ENCODE measurements at places on chromosomes 4 and X.

DNA sequence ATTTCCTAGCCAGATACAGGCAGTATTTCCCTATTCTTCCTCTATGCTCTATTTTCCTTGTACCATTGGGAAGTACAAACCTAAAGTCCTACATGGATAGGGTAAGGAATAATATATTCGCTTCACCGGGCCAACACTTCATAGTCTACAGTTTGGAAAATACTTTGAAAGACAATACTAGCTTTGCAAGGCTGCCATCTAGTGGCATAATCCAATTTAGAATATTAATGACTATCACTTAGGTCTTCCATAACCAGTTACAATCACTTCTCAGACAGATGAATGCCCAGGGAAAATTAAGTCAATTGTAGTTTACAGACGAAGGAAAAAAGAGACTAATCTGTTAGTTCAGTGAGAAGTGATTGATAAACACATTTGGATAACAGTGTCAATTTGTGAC, 141.0 kb upstream of the FAM47C start:
- DNase-seq: no peak

DNA sequence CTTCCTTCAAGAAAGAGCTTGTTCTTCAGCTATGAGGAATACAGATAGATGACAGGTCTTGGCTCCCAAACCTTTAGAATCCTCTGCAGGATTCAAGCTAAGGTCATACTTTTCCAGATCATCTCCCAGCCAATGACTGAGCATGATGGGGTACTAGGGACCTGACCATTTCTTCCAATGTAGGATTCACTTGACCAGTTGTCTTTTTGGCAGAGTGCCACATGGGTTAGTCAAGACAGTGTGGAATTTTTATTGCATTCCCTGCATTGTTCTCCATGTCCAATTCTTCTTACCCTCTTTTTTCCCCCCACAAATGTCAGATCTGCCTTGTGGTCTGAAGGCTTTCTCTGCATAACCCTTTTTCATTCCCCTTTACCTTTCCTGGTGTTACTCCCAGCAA, 99.5 kb downstream of the CCSER1 start:
- DNase-seq: no peak

GRCh38 chrX:53086464-53086863, 4.3 kb downstream of the TSPYL2 start:
- DNase-seq: no peak

- DNase-seq: no peak
Observed at GRCh38 chr4:94115687-94116086, 92.0 kb upstream of the SMARCAD1 start.

DNA sequence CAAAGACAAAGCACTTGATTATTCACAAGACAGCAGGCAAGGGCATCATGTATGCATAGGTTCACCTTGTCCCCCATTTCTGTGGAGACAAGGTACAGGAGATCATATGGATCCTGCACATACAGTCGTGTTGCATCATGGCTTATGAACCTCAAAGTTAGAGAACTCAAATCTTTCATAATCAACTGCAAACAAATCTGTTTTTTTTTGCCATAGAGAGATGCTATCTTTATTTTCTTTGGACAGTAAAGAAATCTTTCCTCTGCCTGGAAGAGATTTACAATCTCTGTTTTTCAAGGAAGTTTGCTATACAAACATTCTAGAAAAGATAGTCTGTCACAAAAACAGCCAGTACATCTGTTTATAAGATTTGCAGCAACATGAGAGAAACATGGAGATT, 578.8 kb downstream of the ANKRD50 start:
- DNase-seq: no peak

GRCh38 chr4:17544205-17544604, 29.2 kb downstream of the CLRN2 start:
- DNase-seq: no peak

GRCh38 chrX:13983734-13984133, 46.0 kb downstream of the GEMIN8 start:
- no peak for DNase-seq

DNA sequence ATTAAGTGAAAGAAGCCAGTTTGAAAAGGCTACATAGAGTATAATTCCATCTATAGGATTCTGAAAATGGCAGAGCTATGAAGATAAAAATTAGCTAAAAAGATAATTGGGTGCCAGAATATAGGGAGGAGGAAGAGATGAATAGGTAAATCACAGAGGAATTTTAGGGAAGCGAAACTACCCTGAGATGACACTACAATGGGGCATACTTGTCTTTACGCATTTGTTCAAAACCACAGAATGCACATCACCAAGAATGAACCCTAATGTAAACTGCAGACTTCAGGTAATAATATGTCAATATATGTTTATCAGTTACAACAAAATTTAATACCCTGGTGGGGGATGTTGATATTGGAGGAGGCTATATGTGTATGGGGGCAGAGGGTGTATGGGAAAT, 1342.9 kb downstream of the ADGRL3 start:
- DNase-seq: no peak

DNA sequence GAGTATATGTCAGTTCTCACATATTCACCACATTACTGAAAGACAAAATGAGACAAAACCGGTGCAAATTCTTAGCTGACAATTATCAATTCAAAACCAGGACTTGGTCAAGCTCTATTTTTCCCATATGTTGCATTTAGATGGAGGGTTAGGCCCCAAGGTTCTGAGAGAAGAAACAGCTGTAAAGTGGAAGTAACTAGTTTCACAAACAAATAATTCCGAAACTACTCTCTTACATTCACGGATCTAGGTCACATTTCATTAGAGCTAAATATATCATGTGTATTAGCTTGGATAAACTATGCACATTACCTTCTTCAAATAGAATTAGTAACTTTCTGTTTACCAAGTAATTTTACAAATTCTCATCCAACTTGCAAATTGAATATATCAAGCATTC, 3.7 kb upstream of the GABRA2 start:
- DNase-seq: no peak

DNA sequence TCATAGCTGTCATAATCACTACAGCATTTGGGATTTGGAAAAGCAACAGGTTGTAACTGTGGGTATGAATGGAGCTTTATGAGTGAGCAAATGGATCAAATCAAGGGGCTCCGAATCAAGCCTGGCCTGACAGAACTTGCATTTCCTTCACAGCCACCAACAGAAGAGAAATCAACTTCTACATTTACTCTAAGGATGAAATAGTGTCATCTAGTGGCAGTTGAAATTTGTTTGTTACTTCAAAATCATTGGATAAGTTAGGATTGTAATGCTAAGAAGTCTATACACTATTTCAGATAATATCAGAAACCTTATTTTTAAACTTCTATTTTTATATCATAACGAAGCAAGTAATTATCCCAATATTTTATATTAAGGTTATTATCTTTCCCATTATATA, 10.7 kb upstream of the WDR17 start:
- DNase-seq: no peak

DNA sequence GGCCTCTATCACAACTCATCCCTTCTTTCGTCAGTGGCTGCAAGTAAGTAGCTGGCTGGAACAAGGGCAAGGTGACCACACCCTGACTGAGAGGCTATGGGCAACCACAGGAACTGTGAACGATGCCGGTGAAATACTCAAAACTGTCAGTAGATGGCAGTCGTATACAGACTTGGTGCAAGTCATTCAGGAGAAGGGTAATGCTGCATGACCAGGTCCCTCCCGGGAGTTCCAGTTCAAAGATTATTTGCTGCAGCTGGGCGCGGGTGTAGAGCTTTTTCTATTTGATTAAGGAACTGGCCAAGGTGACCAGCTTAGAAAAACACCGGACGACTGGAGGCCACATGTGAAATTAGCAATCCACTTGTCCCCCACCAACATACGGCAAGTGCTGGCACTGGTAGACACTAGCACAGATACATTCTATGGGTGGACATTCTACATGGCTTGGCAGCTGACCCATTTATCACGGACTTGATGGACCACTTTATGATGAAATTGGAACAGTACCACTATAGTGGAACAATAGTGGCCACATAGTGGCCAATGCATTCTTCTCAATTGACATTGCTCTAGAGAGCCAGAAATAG, 726.6 kb downstream of the TRAM1L1 start:
- no peak for DNase-seq

GRCh38 chr4:16464651-16465050, 238.4 kb upstream of the TAPT1 start:
- no peak for DNase-seq

DNA sequence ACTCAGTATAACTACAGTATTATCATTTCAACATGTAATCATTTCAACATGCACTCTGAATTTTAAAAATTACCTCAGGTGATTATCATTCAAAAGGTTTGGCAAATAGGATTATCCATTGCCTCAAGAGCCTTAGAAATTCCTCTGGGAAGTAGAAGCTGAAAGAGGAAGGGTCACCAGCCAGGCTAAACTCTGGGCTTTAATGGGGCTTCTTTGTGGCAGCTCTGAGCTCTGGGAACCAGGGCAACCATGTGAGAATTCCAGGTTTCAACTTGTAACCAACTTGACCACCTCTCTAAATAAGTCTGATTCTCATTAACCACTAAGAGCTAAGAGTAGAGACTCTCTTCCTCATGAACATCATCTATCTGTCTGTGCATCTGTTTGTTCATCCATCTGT, 117.2 kb upstream of the MED14 start:
- no peak for DNase-seq

DNA sequence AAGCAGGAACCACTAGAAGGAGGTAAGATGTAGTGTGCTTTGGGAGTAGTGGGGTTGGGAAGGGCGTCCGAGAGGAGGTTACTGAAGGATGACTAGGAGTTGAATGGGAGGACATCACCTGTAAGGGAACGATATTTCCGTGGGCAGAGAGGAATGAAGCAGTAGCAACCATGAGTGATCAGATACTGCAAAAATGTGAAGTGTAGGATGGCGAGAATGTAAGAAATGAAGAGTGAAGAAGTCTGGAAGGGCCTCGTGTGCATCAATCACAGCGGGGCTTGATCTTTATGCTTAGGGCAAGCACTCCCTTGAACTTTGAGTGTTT, 594 bp downstream of the MSMO1 start:
- DNase-seq: no peak

DNA sequence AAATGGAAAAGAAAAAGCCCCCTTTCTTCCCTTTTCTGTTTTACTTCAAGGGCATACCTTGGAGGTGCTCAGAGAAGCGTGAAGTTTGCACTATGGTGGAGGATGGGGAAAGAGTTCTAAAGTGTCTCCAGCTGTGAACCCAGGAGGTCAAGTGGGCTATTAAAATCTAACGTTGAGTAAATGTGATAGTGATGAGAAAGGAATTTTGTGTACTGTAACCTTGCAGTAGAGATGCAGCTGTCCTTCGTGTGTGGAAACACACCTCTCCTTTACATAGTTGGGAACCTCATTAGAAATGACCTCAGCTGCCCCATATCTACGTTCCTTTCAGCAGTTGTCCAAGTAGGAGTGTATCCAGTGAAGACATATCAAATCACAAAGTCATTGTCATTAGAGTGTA, 26.5 kb downstream of the ADH5 start:
- no peak for DNase-seq

- no peak for DNase-seq
Observed at GRCh38 chr4:137806420-137806819, 274.1 kb upstream of the PCDH18 start.

GRCh38 chr4:168685136-168685809, 188.4 kb downstream of the PALLD start:
- DNase-seq: no peak

DNA sequence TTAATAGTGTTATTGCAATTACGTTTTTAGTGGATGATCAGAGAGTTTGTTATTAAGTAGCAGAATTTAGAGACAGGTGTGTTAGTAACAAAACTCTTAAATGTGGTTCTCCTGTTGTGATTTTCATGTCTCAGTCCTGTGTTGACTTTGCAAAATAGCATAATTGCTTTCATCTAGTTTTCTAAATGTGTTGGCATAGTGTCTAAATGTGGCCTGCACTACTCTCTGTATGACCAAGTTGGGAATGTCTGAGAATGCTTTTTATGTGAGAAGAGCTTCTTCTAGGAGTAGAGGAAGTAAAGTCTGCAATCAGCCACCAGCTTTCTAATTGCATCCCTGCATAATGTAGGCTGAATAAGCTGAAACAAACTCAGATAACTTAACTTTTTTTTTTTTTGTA, 158.6 kb upstream of the FAT1 start:
- no peak for DNase-seq

DNA sequence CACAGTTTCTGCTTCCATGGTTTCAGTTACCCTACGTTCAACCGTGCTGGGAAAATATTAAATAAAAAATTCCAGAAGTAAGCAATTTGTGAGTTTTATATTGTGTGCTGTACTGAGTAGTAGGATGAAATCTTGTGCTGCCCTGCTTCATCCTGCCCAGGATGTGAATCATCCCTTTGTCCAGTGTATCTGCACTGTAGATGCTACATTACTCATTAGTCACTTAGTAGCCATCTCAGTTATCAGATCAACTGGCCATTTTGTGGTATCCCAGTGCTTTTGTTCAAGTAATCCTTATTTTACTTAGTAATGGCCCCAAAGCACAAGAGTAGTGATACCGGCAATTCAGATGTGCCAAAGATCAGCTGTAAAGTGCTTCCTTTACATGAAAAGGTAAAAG, 97.9 kb downstream of the COX18 start:
- no peak for DNase-seq

DNA sequence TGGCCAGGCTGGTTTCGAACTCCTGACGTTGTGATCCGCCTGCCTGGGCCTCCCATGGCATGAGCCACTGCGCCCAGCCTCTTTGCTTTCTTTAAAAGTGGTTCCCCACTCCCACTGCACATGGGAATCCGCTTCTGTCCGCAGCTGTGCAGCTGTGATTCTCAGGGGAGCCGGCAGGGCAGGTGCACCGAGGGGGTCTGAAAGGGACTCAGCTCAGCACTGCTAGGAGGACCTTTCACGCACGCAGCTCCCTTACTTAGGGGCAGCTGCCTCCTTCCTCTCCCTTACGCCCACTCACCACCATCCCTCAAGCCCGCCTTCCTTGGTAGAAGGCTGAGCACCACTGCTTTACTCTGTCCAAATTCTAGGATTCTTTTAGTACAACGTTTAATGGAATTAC, 40.4 kb upstream of the CYP4V2 start:
- no peak for DNase-seq

DNA sequence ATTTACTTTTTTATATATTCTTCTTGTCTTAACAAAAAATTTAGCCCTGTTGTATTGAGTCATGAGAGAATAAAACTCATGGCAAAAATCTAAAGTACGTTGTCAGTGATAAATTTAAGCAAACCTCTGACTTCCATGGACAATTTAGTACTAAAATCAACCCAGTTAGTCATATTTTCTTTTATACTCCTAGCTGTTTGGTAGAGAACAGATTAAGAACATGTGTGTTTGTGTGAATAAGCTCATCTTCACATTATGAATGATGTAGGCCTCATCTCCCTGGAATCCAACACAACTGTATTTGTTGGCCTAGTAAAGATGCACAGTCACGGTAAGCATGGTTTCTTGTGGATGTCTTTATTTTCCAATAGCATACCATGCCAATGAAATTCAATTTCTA, 40.8 kb upstream of the FAM47B start:
- no peak for DNase-seq

DNA sequence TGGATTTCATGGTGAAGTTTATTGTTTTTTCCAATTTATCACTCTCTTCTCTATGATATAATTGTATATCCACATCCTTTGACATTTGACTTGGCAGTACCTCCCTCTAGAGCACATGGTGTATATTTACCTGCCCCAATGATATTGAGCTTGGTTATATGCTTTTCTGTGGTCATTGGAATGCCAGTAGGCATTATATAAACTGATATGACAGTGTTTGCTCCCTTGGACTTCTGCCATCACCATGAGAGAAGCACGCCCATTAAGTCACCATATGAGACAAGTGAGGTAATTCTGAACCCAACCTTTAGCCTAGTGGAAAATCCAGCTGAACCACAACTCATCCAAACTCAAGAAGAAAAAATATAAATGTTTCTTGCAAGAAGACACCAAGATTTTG, 2761.5 kb downstream of the ARAP2 start:
- DNase-seq: no peak

- DNase-seq: no peak
Observed at GRCh38 chr4:141449927-141450326, 186.5 kb upstream of the IL15 start.

Measured in stimulated activated CD4-positive, alpha-beta T cell treated with anti-CD3 and anti-CD28 coated beads, Interleukin-1b, Interleukin-23, amount 100 ng/mL, for 1 hour (primary cell).